ENCODE measurements at places on chromosomes 11 and 22. TPM values are rescaled to one million over a fixed set of nuclear protein-coding genes. Genes with fewer than 3 reads are reported as not detected.

The ANO5 gene
- polyA plus RNA-seq = 3.3 TPM

The MFNG gene
- polyA plus RNA-seq = 5.2 TPM

The SBF2 gene
- 4.6 TPM for polyA plus RNA-seq

The OR8B12 gene
- not detected for polyA plus RNA-seq

The DNAJB13 gene
- 0.99 TPM for polyA plus RNA-seq

The SLC35F2 gene
- 2.8 TPM for polyA plus RNA-seq

The TMPRSS5 gene
- polyA plus RNA-seq = 1.1 TPM

The NAP1L4 gene
- polyA plus RNA-seq = 52.5 TPM

The CATSPER1 gene
- 0.38 TPM for polyA plus RNA-seq

The KCNA4 gene
- polyA plus RNA-seq = not detected

The PGA3 gene
- 7.4 TPM for polyA plus RNA-seq

The NTM gene
- 0.04 TPM for polyA plus RNA-seq

The AGBL2 gene
- 4.3 TPM for polyA plus RNA-seq

The KMT2A gene
- polyA plus RNA-seq = 13.9 TPM

The ARHGAP20 gene
- 0.05 TPM for polyA plus RNA-seq

The ADM2 gene
- 4.8 TPM for polyA plus RNA-seq

The YPEL4 gene
- polyA plus RNA-seq = 0.38 TPM

The PYGM gene
- 1.3 TPM for polyA plus RNA-seq

The MEI1 gene
- 0.70 TPM for polyA plus RNA-seq

The CDC42EP1 gene
- polyA plus RNA-seq = 79.0 TPM

The MMP12 gene
- not detected for polyA plus RNA-seq

The POTEH gene
- polyA plus RNA-seq = not detected

The CDPF1 gene
- 9.2 TPM for polyA plus RNA-seq

The MRGPRE gene
- polyA plus RNA-seq = 0.33 TPM

The ARHGAP32 gene
- 5.0 TPM for polyA plus RNA-seq

The TMA7B gene
- not detected for polyA plus RNA-seq

The PKNOX2 gene
- polyA plus RNA-seq = 3.4 TPM

The OR10D3 gene
- polyA plus RNA-seq = not detected

The MMP10 gene
- polyA plus RNA-seq = 0.40 TPM

The SERPINH1 gene
- polyA plus RNA-seq = 22.7 TPM

The ENDOD1 gene
- 5.8 TPM for polyA plus RNA-seq

The GRM5 gene
- polyA plus RNA-seq = not detected

The MS4A12 gene
- not detected for polyA plus RNA-seq

The PAMR1 gene
- 1.3 TPM for polyA plus RNA-seq

The TRIM51 gene
- not detected for polyA plus RNA-seq

The DESI1 gene
- 9.5 TPM for polyA plus RNA-seq

The EXPH5 gene
- 0.70 TPM for polyA plus RNA-seq

The TRPM5 gene
- 4.3 TPM for polyA plus RNA-seq

The NXPE4 gene
- polyA plus RNA-seq = not detected

The SCO2 gene
- polyA plus RNA-seq = 0.65 TPM

The SCGB1A1 gene
- 0.94 TPM for polyA plus RNA-seq

The GDPD4 gene
- not detected for polyA plus RNA-seq

The OLFML1 gene
- polyA plus RNA-seq = 0.70 TPM

The MYRF gene
- 69.3 TPM for polyA plus RNA-seq

The TTC36 gene
- not detected for polyA plus RNA-seq

The KCNK4 gene
- polyA plus RNA-seq = not detected

The PTPRCAP gene
- polyA plus RNA-seq = 13.1 TPM

The DNAJB7 gene
- polyA plus RNA-seq = 0.02 TPM

The GP1BB gene
- 21.2 TPM for polyA plus RNA-seq

The RFPL3 gene
- polyA plus RNA-seq = not detected

The CBLIF gene
- polyA plus RNA-seq = 0.05 TPM

The SOX6 gene
- 5.1 TPM for polyA plus RNA-seq

The CYB5R3 gene
- 105 TPM for polyA plus RNA-seq

The EFCAB6 gene
- polyA plus RNA-seq = 3.2 TPM

The PPP2R1B gene
- 12.6 TPM for polyA plus RNA-seq
